Lower leg skin (tissue), 4 donors: ENCODE measurements at places on chromosomes 11 and 22.

DNA sequence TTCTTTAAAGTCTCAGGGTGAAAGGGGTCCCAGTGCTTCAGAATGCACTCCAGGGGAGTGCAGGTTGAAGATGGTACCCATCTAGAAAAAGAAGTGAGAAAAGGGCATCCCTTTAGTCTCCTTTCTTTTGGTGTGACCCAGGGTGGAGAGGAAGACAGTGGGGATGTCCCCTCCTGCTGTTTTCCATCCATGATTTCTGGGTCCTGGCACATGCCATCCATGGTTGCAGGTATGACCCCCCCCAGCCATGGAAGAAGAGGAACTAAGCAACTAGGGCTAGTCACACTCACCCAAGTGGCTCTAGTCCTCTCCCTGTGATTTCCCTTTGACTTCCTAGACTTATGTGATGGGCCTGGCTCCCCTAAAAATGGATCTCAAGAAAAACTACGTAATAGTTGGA, 15.9 kb upstream of the EI24 start:
- DNase-seq, result no peak

DNA sequence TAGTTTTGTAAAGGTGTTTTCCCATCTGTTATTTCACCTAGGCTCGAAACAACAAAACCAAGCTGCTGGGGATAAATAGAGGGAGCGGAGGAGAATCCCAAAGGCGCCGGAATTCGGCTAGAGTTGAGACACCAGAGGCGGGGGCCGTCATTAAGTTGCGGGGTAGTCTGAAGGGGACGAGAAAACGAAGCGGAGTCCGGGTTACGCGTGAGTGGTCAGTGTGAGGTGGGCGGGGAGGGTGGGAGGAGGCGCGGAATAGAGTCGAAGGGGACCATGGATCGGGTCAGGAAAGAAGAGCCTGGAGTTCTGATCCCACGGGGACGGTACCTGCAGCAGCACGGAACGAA, 361 bp downstream of the SRPRA start:
- DNase-seq, result no peak

DNA sequence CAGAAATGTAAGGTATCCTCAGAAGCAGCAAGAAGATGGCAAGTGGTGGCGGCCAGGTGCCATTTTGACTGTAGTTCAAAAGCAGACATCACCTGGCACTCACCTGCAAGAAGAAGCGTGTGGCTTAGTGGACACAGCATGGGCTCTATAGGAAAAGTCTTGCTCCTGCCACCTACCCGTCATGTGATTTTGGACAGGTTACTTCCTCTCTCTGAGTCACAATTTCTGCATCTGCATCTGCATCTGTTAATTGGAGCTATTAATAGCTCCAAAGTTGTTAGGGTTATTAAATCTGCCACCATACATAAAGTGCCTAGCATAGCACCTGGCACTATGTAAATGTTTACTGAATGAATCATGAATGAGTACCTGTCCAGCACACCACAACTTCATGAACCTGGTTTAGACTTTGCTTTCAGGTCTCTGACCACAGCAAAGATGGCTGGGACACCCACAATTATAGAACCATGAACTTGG, 16.8 kb downstream of the RAB30 start:
- DNase-seq, result no peak

GRCh38 chr11:133064152-133064877, 468.0 kb downstream of the OPCML start:
- peak; percentile 39 for DNase-seq

DNA sequence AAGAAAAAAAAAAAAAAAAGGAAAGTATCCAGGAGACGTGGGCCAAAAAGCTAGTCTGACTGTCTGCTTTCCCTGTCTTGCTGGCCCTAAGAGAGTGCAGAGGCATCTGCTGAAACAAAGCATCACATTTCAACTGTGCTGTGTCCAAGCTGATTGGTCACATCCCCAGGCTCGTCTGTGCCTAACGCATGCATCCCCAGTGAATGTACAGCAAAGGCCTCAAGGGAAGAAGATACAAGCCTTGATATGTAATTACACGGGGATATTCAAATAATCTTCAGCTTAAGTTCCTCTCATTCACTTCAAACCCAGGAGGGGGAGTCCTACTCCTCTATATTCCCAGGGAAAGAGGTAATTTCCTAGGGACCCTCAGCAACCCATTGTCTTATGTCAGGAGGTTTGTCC, 5.4 kb upstream of the SORL1 start:
- DNase-seq, result no peak

DNA sequence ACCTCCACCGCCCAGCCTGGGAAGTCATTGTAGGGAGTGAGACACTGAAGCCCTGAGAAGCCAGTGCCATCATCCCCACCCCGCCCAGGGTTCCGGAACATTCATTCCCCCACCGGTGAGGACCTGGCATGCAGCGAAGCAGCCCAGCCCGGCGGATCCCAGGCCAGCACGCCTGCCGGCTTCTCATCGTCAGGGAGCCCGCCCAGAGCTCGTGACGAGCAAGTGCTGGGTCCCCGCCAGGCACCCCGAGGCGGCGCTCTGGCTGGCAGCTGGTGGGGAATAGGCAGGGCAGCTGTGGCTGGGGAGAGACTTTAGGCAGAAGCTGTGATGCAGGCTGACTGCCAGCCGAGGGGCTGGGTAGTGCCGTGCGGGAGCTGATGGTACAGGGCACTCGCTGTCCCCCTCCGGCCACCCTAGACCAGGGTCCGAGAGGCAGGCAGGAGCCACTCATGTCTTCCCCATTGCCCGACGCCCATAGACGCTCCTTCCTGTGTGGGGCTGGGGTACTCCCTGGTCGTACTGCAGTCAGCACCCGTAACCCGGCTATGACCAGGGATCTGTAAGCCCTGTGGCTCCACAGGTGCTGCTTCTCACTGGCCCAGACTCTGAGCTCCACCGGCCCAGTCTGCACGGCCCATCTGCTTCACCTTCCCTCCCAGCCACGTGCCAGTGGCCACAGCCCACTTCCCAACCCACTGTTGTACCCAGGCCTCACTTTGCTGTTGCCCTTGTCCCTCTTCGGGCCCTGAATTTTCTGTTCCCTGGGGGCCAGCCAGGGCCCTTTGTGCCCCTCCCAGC, 24.5 kb upstream of the CABP7 start:
- DNase-seq, result peak; percentile 93
